ENCODE measurements at places on chromosomes 3 and 15.
A peak's percentile ranks its signal among the peaks of the same experiment; 100 is the strongest.

- H3K27ac ChIP-seq, result no peak overlapping the region
- peaks cover 21% of the 10 kb centered on the region for H3K4me1 ChIP-seq
- DNase-seq, result no peak
- H3K27me3 ChIP-seq, result no peaks in the 10 kb centered on the region
These were observed 3.9 kb downstream of the CAMK1 start for GRCh38 chr3:9765865-9766264.

DNA sequence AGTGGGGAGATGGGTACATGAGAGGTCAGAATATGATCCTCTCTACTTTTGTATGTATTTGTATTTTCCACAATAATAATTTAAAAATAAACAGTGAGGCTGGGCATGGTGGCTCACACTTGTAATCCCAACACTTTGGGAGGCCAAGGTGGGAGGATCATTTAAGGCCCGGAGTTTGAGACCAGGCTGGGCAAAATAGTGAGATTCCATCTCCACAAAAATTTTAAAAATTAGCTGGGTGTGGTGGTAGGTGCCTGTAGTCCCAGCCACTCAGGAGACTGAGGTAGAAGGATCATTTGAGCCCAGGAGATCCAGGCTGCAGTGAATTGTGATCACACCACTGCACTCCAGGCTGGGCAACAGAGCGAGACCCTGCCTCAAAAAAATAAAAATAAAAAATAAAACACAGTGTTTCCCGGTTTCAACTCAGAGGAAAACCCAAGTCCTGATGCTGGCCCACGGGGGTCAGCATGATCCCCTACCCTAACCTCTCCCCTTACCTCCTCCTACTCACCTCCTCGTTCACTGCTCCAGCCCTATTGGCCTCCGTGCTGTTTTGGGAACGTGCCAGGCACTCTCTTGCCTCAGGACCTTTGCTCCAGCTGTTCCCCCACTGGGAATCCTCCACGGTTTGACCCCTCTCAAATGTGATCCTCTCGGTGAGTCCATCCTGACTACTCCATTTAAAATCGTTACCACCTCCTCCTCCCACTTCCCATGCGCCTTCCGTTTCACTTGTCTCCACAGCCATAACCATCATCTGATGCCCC, 2.9 kb upstream of the KLHL40 start:
- peaks cover 11% of the 10 kb centered on the region for H3K4me1 ChIP-seq
- DNase-seq, result no peak
- no peak overlapping the region for H3K4me3 ChIP-seq
- H3K27me3 ChIP-seq, result peaks cover 25% of the 10 kb centered on the region

DNA sequence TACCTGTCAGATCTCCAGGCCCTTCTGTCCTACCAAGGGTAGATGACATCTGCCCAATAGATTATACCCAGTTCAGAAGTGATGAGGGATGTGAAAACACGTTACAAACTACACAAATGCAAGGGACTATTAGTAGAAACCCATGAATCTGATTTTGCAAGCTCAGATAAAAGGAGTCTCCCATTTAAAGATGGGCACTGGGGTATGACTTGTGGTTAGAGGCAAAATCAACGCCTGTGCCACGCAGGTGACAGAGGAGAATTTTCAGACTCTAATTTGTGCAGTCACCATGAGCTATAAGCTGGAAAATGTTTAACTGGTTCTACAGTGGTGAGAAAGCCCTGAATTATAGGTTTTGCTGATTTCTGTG, 184.4 kb upstream of the LPP start:
- DNase-seq, result no peak
- no peak overlapping the region for H3K27ac ChIP-seq
- no peak overlapping the region for H3K4me3 ChIP-seq
- H3K27me3 ChIP-seq, result no peaks in the 10 kb centered on the region

DNA sequence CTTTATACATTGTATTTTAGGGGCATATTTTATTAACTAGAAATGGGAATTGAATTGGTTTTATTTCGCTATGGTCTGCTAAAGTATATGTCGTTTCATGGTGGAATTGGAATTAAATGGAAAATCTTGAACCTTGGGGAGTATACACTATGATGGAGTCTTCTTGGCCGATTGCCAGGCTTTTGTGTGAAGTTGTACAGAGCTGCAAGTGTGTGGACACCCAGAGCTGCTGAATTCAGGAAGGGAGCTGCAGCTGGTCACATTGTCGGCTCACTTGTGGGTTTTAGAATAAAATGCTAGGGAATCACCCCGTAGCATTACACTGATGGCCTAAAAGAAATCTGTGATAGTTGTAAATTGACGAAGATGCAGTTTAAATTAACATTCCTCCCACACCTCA, 35.1 kb downstream of the USP3 start:
- H3K36me3 ChIP-seq, result peaks cover 33% of the 10 kb centered on the region
- peaks cover 60% of the 10 kb centered on the region for H3K4me1 ChIP-seq
- no peak for DNase-seq
- no peak overlapping the region for H3K4me3 ChIP-seq

- peak; percentile 75 for DNase-seq
- H3K36me3 ChIP-seq, result peaks cover 5% of the 10 kb centered on the region
- H3K27me3 ChIP-seq, result no peaks in the 10 kb centered on the region
These were observed 40.2 kb upstream of the IDH2 start for GRCh38 chr15:90142216-90143165.

DNA sequence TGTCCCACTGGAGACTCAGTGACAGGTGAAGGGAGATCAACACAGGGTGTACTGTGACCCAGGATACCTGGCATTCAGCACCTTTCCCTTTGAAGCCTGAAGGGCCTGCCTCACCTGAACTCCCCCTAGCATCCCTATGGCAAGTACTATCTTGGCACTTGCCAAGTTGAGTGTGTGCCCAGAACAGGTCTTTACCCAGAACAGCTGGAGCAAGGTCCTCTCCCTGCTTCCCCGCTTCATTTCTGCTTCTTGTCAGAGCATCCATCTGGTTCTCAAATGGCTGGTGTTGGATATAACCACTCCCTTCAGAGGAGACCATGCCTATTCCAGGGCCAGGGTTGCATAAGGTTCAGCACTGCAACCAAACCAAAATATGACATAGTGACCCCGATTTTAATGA, 73.0 kb downstream of the FAM43A start:
- no peak overlapping the region for H3K27ac ChIP-seq
- H3K27me3 ChIP-seq, result peaks cover 5% of the 10 kb centered on the region
- H3K4me1 ChIP-seq, result no peaks in the 10 kb centered on the region
- no peak for DNase-seq
- H3K36me3 ChIP-seq, result no peaks in the 10 kb centered on the region

DNA sequence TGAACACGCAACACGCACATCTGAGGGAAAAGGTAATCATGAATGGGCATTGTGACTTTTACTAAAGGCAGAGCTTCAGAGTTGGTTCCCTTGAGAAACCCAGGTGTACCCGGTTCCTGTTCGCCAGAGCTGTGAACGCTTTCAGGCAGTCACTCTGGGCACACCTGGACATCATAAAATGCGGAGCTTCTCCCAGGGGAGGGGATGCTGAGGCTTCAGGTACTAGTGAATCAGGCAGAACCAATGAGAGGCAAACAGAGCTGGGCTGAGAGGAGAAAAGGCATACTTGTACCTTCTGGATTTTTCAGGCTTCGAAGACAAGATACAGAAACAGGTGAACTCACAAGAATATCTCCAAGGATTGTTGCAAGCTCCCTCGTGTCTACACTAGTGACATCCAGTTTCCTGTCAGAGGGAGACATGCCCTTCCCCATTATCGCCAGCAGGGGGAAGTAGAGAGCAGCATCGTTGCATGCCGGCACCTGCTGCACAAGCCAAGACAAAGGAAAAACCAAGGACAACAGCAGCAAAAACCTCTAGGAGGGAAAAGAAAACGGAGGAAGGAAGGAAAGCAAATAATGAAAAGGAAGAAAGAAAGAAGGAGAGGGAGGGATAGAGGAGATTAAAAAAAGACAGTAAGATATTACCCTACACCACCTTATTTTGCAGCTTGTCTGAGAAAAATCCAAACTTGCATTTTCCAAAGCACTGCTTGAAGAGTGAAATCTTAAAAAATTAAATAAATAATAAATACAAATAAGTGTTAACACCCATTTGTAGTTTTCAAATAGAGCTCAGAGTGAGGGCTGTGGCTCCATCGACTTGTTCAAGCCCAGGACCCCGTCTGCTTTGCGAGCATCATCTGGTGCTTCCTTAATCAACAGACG, 2.0 kb downstream of the AHSG start:
- H3K4me1 ChIP-seq, result peaks cover 23% of the 10 kb centered on the region
- H3K36me3 ChIP-seq, result no peaks in the 10 kb centered on the region
- peaks cover 25% of the 10 kb centered on the region for H3K27me3 ChIP-seq
- H3K27ac ChIP-seq, result no peak overlapping the region
- DNase-seq, result peak; percentile 85

GRCh38 chr3:183324083-183324482, 71.0 kb downstream of the B3GNT5 start:
- H3K4me1 ChIP-seq, result peaks cover 29% of the 10 kb centered on the region
- H3K27me3 ChIP-seq, result no peaks in the 10 kb centered on the region
- no peak overlapping the region for H3K27ac ChIP-seq
- H3K4me3 ChIP-seq, result no peak overlapping the region
- no peak for DNase-seq

GRCh38 chr3:134333522-134334181, 40.6 kb downstream of the AMOTL2 start:
- no peak overlapping the region for H3K4me3 ChIP-seq
- H3K4me1 ChIP-seq, result no peaks in the 10 kb centered on the region
- no peak overlapping the region for H3K27ac ChIP-seq
- no peak for DNase-seq

GRCh38 chr3:45984331-45985312, 11.0 kb downstream of the FYCO1 start:
- no peak overlapping the region for H3K4me3 ChIP-seq
- peaks cover 48% of the 10 kb centered on the region for H3K36me3 ChIP-seq
- peaks cover 45% of the 10 kb centered on the region for H3K4me1 ChIP-seq
- no peaks in the 10 kb centered on the region for H3K27me3 ChIP-seq
- no peak overlapping the region for H3K27ac ChIP-seq

- no peaks in the 10 kb centered on the region for H3K4me1 ChIP-seq
- peaks cover 25% of the 10 kb centered on the region for H3K36me3 ChIP-seq
- DNase-seq, result no peak
- no peak overlapping the region for H3K4me3 ChIP-seq
- H3K27me3 ChIP-seq, result no peaks in the 10 kb centered on the region
These were observed 38.6 kb downstream of the ZXDC start for GRCh38 chr3:126436826-126437717.

GRCh38 chr15:60442763-60443162, 36.2 kb downstream of the ICE2 start:
- H3K27ac ChIP-seq, result no peak overlapping the region
- H3K4me3 ChIP-seq, result no peak overlapping the region
- DNase-seq, result no peak
- H3K4me1 ChIP-seq, result no peaks in the 10 kb centered on the region
- no peaks in the 10 kb centered on the region for H3K27me3 ChIP-seq
- peaks cover 17% of the 10 kb centered on the region for H3K36me3 ChIP-seq

DNA sequence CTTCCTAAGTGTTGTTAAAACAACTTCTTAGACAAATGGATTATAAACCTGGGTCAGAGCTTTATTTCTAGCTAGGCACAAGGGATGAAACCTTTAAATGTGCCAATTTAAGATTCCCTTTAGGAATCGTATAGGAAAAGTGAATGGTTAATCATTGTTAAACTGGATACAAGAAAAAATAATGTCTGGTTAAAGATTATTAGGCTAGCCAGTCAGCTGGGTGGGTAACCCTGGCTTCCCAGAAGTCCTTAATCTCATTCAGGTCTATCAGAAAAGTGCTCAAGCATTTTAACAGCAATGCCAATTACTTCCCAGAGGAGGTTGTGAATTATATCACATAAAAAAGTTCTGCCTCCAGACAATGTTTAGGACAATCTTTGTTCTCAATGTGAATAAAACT, 37.6 kb downstream of the NANOGP8 start:
- peaks cover 5% of the 10 kb centered on the region for H3K4me1 ChIP-seq
- no peak for DNase-seq
- no peak overlapping the region for H3K27ac ChIP-seq
- H3K36me3 ChIP-seq, result no peaks in the 10 kb centered on the region
- H3K27me3 ChIP-seq, result peaks cover 4% of the 10 kb centered on the region
- H3K4me3 ChIP-seq, result no peak overlapping the region

DNA sequence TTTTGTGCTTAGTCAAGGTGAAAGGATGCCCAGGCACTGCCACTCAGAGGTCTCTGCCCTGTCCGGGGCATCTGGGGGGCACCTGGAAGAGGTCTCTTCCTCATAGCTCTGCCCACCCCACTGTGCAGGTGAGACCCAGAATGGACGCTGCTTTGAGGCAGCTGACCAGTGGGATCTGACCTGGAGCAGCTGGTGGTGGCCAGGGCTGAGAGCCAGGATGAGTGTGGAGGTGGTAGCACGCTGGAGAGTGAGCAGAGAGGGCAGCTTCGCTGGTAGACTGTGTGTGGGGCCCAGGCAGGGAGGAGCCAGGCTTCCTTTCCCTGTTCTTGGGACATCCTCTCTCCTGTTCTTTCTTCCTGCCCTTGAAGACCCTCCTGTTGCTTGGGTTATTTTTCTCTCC, 32.2 kb upstream of the PLA2G4E start:
- H3K27me3 ChIP-seq, result peaks cover 9% of the 10 kb centered on the region
- H3K4me3 ChIP-seq, result no peak overlapping the region
- DNase-seq, result no peak
- H3K27ac ChIP-seq, result no peak overlapping the region

DNA sequence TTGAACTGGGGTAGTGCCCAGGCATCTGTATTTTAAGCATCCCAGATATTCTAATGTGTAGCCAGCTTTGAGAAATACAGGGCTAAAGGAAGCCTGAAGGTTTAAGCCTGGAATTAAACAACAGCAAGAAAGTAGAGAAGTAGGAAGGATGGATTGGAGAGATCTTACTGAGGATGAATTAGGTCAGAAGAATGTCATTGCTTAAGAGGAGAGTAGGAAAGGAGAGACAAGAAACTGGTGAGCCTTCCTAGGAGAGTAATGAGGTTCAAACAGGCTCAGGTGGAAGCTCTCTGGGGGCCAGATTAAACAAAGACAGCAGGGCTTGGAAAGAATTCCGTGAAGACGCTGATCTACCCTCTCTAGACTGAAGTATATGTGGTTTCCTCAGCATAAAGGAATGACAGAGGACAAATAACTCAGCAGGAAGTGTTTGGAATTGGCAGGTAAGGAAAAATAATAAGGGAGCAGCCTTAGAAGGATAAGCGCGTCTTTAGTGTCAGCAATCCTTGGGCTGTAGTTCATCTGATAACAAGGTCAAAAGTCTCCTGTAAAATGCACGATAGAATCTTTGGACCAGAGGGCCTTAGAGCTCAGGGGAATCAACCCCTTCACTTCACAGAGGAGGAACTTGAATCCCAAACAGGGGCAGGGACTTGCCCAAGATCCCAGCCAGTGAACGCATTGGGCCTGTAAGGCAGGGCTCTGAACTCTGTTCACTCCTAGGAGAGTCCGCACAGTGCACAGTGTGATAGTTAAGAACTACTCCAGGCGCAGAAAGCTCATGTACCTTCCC, 90.9 kb downstream of the TP63 start:
- H3K27ac ChIP-seq, result no peak overlapping the region
- no peaks in the 10 kb centered on the region for H3K36me3 ChIP-seq
- no peak overlapping the region for H3K4me3 ChIP-seq
- no peaks in the 10 kb centered on the region for H3K27me3 ChIP-seq
- DNase-seq, result no peak
- peaks cover 3% of the 10 kb centered on the region for H3K4me1 ChIP-seq

DNA sequence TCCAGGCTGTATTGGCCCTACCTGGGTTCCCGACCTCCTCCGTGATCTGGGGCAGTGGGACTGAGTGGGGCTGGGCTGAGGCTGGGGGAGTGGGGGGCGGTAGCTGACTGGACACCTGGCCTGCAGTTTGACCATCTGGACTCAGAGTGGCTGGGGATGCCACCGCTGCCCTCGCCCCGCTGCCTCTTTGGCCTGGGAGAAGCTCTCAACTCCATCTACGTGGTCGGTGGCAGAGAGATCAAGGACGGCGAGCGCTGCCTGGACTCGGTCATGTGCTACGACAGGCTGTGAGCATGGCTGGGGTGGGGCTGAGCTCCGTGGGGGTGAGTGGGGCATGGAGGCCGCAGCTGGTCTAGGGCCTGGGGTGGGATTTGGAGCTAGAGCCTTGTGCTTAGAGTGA, 2.7 kb downstream of the KLHL40 start:
- no peaks in the 10 kb centered on the region for H3K36me3 ChIP-seq
- H3K27ac ChIP-seq, result no peak overlapping the region
- peaks cover 17% of the 10 kb centered on the region for H3K27me3 ChIP-seq
- H3K4me1 ChIP-seq, result peaks cover 7% of the 10 kb centered on the region

Data from activated CD4-positive, alpha-beta T cell treated with anti-CD3 and anti-CD28 coated beads for 36 hours (primary cell).